ENCODE measurements at places on chromosomes 2 and 18. TPM values are rescaled to one million over a fixed set of nuclear protein-coding genes. Genes with fewer than 3 reads are reported as not detected.

DNA sequence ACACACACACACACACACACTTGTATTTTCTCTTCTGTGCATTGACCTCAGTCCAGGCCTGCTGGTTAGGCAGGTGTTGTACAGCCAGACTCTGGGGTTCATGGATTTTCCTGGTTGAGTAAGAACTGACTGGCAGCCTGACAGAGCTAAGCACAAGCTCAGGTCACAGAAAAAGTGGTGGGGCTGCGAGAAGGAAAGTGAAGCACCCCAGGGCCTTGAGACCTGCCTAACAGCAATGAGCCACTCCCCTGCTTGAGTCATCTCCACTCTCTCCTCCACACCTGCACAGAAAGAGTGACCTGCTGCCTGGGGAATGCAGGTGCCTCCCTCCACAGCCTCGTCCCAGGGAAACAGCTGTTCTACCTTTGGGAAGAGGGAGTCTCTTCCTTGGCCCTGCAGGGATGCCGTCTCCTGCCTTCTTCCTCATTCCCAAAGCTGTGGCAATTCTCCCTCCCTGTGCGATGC lies 91.4 kb upstream of the LGALSL start:
- DNase-seq: no peak
- H3K36me3 ChIP-seq: no peaks in the 10 kb centered on the region
- H3K4me3 ChIP-seq: no peak overlapping the region

GRCh38 chr2:8219631-8220355 lies 462.1 kb upstream of the ID2 start:
- no peaks in the 10 kb centered on the region for H3K36me3 ChIP-seq
- H3K4me1 ChIP-seq: no peaks in the 10 kb centered on the region
- H3K4me3 ChIP-seq: no peak overlapping the region
- H3K27me3 ChIP-seq: no peaks in the 10 kb centered on the region

GRCh38 chr2:202015471-202015870 lies 18.2 kb upstream of the FZD7 start:
- DNase-seq: no peak
- H3K27ac ChIP-seq: no peak overlapping the region
- no peak overlapping the region for H3K4me3 ChIP-seq
- no peaks in the 10 kb centered on the region for H3K4me1 ChIP-seq
- no peaks in the 10 kb centered on the region for H3K27me3 ChIP-seq
- no peaks in the 10 kb centered on the region for H3K36me3 ChIP-seq

DNA sequence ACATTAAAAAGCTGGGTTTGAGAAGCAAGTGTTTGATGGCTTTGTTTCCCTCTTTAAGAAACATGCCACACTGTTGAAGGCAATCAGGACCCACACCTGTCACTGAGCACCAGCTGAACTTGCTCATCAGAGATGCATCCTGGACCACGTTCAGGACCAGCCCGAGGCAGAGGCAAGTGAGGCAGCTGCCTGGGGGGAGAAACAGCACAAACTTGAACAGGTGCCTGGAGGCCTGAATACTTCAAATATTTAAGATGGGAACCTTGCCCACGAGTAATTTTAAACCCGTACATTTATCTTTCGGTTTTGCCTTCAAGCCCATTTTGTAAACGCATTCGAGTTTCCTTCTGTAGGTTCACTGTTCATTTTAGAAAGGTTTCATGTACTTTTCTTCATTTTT lies 421.3 kb downstream of the NYAP2 start:
- DNase-seq: no peak
- H3K27ac ChIP-seq: no peak overlapping the region
- no peaks in the 10 kb centered on the region for H3K27me3 ChIP-seq

DNA sequence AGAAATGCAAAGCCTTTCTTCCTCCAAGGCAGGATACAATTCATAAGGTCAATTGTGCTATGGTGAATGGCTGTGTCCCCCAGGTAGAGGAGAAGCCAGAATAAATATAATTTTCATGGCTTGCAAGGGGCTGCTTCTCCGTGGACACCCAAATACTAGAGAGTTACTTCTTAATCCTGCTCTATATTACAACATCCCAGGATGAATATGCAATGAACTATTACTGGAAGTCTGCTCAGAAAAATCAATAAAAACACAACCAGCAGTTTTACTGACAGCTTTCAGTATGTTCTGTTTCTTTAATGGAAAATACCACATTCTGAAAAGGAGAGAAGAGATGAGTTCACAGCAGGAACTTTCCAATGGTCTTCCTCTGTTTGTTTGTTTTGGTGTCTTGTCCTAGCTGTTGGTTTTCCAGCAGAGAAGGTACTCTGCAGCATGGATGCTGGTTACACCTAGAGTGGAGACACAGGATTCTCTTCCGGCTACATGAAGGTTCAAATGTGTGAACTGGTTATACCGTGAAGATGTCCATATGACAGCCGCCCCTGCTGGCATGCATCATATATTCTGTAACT lies 213.0 kb downstream of the PID1 start:
- H3K36me3 ChIP-seq: no peaks in the 10 kb centered on the region
- H3K4me3 ChIP-seq: no peak overlapping the region
- no peak overlapping the region for H3K27ac ChIP-seq
- no peak for DNase-seq
- H3K4me1 ChIP-seq: no peaks in the 10 kb centered on the region

- no peak overlapping the region for H3K27ac ChIP-seq
- no peak overlapping the region for H3K4me3 ChIP-seq
- H3K4me1 ChIP-seq: peaks cover 44% of the 10 kb centered on the region
- H3K27me3 ChIP-seq: no peaks in the 10 kb centered on the region
These were observed 49.9 kb downstream of the DGKD start for GRCh38 chr2:233404222-233404621.

GRCh38 chr2:54899576-54900200 lies 150.6 kb downstream of the RTN4 start:
- H3K4me1 ChIP-seq: peaks cover 27% of the 10 kb centered on the region
- H3K27me3 ChIP-seq: no peaks in the 10 kb centered on the region
- H3K27ac ChIP-seq: no peak overlapping the region
- peak; percentile 25 for DNase-seq
- no peaks in the 10 kb centered on the region for H3K36me3 ChIP-seq

GRCh38 chr2:79994161-79994560 lies 310.4 kb downstream of the LRRTM1 start:
- H3K4me1 ChIP-seq: no peaks in the 10 kb centered on the region
- H3K36me3 ChIP-seq: no peaks in the 10 kb centered on the region
- H3K27me3 ChIP-seq: no peaks in the 10 kb centered on the region

DNA sequence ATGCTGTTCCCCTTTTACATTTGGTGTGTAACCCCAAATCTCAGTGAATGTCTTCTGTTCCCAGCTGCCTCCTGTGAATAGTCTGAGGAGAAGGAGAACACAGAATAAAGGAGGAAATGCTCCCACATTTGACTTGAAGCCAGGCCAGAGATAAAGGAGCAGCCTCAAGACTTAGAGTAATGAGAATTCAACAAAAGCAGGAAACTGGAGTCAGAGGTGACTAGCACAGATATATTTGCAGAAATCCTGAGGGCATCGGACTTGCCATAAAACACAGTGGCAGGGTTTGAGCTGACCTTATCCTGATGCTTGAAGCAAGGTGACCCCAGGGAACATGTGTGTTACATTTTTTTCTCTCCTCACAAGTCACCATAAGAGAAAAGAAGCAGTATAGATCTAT lies 291.4 kb upstream of the RND3 start:
- no peaks in the 10 kb centered on the region for H3K36me3 ChIP-seq
- no peak for DNase-seq
- no peak overlapping the region for H3K27ac ChIP-seq

DNA sequence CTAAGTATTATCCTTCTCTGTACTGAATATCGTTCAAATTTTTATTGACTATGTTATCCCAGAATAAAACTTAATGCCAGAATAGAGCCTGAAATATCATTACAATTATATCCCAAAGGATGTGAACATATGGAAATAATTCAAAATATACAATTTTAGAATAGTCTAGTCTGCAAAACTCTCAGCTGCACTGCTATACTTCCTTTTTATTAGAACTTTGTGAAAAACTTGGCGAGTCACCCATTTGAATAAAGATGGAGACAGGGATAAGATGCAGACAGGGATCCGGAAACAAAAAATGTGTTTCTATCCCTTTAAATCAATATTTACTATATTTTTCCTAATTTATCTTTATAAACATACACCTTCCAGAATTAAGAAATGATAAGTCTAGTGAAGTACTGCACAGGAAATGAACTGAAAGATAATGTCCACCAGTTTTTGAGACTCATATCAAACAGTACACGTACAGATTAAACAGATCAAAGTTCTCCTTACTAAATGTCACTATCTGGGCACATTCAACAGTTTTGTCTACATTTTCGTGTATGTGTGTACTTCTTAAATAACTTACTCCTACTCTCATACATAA lies 107.8 kb downstream of the MEP1B start:
- no peak for DNase-seq
- H3K27ac ChIP-seq: no peak overlapping the region
- H3K27me3 ChIP-seq: no peaks in the 10 kb centered on the region
- no peaks in the 10 kb centered on the region for H3K4me1 ChIP-seq

DNA sequence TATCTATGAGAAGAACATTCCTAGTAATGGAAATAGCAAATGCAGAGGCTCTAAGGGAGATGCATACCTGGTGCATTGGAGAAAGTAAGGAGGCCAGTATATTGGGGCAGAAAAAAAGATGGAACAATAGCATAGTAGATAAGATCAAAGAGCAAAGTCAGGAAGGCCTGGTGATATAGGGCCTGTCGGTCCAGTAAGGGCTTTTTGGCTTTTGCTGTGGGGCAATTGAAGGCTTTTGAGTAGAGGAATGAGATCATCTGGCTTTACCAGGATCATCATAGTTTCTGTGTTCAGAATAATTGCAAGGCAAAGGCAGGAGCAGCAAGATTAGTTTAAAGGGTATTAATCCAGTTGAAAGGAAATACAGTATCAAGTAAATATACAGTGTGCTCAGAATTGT lies 111.8 kb downstream of the EHBP1 start:
- H3K4me3 ChIP-seq: no peak overlapping the region
- no peaks in the 10 kb centered on the region for H3K36me3 ChIP-seq
- no peaks in the 10 kb centered on the region for H3K4me1 ChIP-seq
- no peaks in the 10 kb centered on the region for H3K27me3 ChIP-seq

- peaks cover 13% of the 10 kb centered on the region for H3K4me1 ChIP-seq
- no peak overlapping the region for H3K27ac ChIP-seq
- H3K27me3 ChIP-seq: no peaks in the 10 kb centered on the region
- H3K4me3 ChIP-seq: no peak overlapping the region
These were observed 19.1 kb downstream of the CTLA4 start for GRCh38 chr2:203886661-203887151.

GRCh38 chr18:50099725-50100407 lies 95.1 kb downstream of the MYO5B start:
- no peak for DNase-seq
- H3K4me1 ChIP-seq: no peaks in the 10 kb centered on the region
- H3K4me3 ChIP-seq: no peak overlapping the region
- no peak overlapping the region for H3K27ac ChIP-seq
- no peaks in the 10 kb centered on the region for H3K36me3 ChIP-seq
- peaks cover 2% of the 10 kb centered on the region for H3K27me3 ChIP-seq

DNA sequence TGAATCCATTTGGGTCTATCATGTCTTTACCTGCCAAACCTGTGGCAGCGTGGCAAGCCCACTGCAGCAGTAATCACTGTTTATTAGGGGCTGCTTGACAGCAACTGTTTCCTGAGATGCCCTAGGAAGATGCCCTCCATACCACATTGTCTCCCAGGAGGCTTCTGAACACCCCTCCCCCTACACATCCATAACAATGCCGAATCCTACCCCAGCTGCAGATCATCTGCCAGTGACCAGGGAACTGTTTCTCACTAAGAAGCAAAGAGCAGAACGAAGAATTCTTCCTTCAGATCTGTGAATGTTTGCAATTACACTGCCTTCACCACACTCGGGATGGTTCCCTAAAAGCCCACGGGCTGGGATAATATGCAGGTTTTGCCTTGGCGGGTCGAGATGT lies 127.8 kb downstream of the VIT start:
- H3K27me3 ChIP-seq: no peaks in the 10 kb centered on the region
- H3K4me1 ChIP-seq: no peaks in the 10 kb centered on the region
- no peak overlapping the region for H3K27ac ChIP-seq
- DNase-seq: no peak
- H3K36me3 ChIP-seq: no peaks in the 10 kb centered on the region

- H3K27me3 ChIP-seq: no peaks in the 10 kb centered on the region
- DNase-seq: no peak
- H3K36me3 ChIP-seq: no peaks in the 10 kb centered on the region
- no peak overlapping the region for H3K4me3 ChIP-seq
- no peaks in the 10 kb centered on the region for H3K4me1 ChIP-seq
These were observed 416.5 kb upstream of the KCNH7 start for GRCh38 chr2:163255086-163255485.

DNA sequence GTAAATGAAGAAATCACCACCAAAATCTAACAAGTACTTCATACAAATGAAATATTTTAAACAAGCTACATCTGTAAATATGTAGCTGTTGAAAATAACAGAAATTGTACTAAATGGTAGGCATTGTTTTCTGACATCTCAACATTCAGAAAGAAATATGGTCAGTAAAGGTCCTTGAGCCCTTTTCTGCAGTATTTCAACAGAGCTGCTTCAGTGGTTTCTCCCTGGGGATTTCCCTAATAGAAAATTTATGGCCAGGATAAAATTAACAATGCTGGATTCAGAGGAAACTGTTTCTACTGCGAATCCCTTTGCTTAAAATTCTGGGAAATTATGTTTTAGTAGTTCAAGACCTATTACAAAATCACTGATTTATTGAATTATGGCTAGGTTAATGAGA lies 256.6 kb downstream of the PIEZO2 start:
- H3K4me3 ChIP-seq: no peak overlapping the region
- H3K4me1 ChIP-seq: no peaks in the 10 kb centered on the region
- no peaks in the 10 kb centered on the region for H3K27me3 ChIP-seq
- no peaks in the 10 kb centered on the region for H3K36me3 ChIP-seq
- no peak for DNase-seq
- no peak overlapping the region for H3K27ac ChIP-seq

- H3K27ac ChIP-seq: no peak overlapping the region
- H3K4me3 ChIP-seq: no peak overlapping the region
- H3K36me3 ChIP-seq: no peaks in the 10 kb centered on the region
- DNase-seq: no peak
These were observed 276.0 kb upstream of the REV1 start for GRCh38 chr2:99765731-99766318.

- no peak overlapping the region for H3K27ac ChIP-seq
- no peaks in the 10 kb centered on the region for H3K4me1 ChIP-seq
- no peak overlapping the region for H3K4me3 ChIP-seq
- no peak for DNase-seq
These were observed 46.7 kb downstream of the PXDN start for GRCh38 chr2:1697601-1698000.

DNA sequence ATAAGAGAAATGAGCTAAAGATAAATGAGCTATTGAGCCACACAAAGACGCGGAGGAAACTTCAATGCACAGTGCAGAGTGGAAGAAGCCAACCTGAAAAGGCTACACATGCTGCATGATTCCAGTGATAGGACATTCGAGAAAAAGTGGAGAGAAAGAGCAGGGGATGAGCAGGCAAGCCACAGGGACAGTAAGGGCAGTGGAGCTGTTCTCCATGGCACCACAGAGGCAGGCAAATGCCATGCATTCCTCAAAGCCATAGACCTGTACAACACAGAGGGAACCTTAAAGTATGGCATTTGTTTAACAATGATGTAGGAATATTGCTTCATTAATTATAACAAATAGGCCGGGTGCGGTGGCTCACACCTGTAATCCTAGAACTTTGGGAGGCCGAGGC lies 36.5 kb upstream of the ZNF236 start:
- no peaks in the 10 kb centered on the region for H3K36me3 ChIP-seq
- no peaks in the 10 kb centered on the region for H3K4me1 ChIP-seq
- no peak overlapping the region for H3K4me3 ChIP-seq
- no peak for DNase-seq
- no peak overlapping the region for H3K27ac ChIP-seq
- no peaks in the 10 kb centered on the region for H3K27me3 ChIP-seq

Gene PROKR1
- total RNA-seq: not detected

Gene RFTN2
- total RNA-seq: not detected

Gene CFAP65
- total RNA-seq: not detected

Gene PDE11A
- total RNA-seq: not detected

Gene COLEC11
- total RNA-seq: not detected

Gene GKN2
- total RNA-seq: not detected

Gene ALPP
- total RNA-seq: not detected
